ENCODE measurements at places on chromosomes 5 and 9.

DNA sequence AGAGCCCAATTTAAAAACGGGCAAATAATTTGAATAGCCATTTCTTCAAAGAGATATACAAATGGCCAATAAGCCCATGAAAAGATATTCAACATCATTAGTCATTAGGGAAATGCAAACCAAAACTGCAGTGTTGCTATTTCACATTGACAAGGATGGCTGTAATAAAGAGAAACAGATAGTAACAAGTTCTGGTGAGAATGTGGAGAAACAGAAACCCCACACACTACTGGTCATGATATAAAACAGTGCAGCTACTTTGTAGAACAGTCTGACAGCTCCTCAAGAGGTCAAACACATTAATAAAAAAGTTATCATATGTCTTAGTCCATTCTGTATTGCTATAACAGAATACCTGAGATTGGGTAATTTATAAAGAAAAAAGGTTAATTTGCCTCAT, 237.0 kb upstream of the GRAMD2B start:
- DNase-seq: no peak

DNA sequence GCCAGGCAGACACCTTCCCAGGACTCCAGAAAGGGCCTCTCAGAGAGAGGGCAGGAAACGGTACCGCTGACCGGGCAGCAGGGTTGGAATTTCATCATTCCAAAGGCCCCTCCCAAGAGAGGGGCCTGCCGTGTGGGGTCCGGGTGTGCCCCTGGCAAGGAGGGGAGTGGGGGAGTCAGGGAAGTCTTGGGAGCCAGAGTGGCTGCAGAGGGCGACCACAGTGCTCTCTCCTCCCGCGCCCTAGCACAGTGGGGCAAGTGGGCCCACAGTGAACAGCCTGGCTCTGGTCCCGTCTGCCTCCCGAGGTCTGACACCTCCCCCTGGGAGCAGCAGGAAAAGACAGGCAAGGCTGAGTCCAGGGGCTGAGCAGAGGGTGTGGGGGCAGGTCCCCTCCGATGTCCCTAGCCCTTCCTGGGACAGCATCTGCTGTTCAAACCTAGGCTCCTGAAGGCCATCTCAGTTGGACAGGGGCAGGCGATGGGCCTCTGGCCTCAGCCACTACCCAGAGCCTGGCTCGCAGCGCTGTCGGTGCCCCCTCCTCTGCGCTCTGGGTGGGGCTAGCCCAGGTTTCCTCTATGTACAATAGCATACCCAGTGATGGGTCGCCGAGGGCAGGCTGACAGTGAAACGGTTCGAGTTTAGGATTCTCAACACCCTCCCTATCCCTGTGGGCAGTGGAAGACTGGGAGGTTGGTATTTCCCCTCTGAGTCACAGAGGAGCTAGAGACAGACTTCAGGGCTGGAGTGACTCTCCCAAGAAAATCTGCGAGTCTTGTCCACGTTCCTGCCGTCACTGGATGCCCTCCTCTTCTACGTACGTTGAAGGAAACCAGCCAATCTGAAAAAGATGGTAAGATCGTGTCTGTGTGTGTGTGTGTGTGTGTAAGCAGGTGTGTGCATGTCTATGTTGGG, 25.4 kb upstream of the SARDH start:
- DNase-seq: peak; percentile 7

GRCh38 chr5:61686491-61687257, 354.6 kb downstream of the ZSWIM6 start:
- no peak for DNase-seq

- DNase-seq: no peak
These were observed 17.8 kb downstream of the ATP6V0E1 start for GRCh38 chr5:173001229-173001841.

DNA sequence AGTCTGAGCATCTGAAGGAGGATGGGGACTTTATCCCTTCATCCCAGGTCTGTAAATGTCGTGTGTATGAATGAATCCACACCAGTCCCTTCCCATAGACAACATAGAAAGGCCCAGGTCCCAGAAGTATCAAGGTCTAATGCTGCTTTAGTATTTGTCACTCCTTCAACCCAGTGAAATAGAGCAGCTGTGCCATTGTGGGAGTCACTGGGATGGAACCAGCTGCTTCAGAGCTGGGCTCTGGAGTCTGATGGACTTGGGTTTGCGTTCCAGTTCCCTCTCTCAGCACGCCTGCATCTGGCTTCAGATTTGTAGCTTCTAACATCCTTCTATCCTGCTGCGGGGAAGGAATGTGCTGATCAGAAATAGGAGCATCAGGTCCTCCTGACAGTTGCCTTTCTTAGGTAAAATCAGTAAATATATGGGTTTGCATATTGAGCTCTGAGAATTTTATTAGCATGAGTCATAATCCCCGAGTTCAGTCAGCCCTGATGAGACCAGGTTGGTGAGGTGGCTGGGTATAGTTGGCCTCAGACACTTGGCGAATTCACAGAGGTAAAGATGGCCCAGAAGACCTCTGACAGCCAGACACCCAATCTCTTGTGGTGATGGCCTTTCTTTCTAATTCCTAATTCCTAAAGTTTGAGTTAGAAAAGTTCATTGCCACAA, 10.1 kb downstream of the ACO1 start:
- no peak for DNase-seq

DNA sequence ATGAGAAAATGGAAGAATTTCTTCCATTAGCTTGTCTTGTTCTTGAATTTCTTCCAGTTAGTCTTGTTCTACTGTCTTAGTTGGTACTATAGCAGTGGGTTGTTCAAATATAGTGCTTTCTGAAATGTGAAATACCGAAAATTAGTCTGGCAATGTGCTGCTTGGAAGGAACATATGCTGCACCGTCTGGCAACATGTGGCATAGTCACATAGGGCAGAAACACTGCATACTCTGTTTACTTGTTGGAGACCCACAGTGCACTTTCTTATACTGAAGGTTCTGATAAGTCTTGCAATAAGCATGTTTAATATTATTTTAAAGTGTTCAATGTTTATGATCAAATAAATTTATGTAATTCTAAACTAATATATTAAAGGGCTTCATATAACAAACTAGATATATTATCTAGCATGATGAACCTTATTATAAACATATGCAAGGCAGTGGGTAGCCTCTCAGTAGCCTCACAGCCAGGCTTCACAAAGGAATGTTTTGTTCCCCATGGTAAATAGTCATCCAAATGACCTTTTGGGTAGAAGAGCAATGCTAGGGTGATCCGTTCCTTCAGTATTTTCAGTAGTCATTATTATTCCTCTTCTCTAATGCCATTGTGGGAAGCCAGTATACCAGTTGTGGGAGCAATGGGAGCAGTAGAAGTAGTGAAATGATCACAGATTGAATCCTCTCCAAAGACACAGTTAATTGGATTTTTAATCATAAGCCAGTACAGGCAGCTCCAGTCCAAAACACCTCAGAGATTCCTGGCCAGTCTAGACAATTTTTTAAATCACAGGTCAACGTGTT, 1106.7 kb downstream of the DTWD2 start:
- no peak for DNase-seq

- DNase-seq: no peak
These were observed 131.6 kb downstream of the GABRB2 start for GRCh38 chr5:161414896-161415295.

DNA sequence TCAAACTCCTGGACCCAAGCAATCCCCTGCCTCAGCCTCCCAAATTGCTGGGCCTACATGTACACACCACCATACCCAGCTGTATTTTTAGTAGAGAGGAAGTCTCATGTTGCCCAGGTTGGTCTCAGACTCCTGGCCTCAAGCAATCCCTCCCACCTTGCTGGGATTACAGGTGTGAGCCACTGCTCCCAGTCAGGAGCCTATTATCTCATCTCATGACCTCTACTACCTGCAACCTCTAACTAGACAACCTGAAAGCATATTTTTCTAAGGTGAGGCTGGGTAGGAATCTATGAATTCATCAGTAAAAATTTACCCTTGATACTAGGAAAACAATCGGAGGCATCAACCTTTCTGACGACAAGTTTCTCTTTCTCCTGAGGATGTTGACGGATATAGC, 10.0 kb downstream of the FAM13B start:
- no peak for DNase-seq

GRCh38 chr9:125747765-125748445, 732 bp downstream of the PBX3 start:
- no peak for DNase-seq

DNA sequence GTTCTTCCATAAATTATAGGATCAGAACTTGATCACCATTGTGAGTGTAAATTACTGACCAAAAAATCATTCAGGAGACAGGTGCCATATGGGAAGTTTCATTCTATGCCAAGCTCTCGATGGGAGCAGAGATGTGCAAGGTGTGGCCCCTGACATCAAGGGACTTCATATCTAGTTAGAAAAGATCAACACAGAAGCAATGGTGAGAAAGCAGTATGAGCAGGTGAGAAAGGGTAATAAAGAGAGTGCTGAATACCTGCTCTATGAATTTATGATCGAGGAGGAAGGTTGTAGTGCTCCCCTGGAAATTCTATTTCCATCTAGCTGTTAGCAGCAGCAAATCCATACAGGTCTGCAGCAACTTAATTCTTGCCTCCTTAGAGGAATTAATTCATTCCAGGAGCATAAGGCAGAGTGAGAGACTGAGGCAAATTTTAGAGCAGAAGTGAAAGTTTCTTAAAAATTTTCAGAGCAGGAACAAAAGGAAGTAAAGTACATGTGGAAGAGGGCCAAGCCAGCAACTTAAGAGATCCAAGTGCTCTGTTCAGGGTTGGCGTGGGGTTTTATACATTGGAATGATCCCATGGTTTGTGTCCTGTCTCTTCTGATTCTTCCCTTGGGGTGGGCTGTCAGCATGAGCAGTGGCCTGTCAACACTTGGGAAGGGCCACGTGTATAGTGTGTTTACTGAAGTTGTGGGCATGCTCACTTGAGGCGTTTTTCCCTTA, 181.8 kb downstream of the SAXO1 start:
- no peak for DNase-seq

- no peak for DNase-seq
These were observed 162.8 kb downstream of the PIK3R1 start for GRCh38 chr5:68378204-68378820.

GRCh38 chr9:88702985-88703384, 168.0 kb downstream of the NXNL2 start:
- DNase-seq: no peak

DNA sequence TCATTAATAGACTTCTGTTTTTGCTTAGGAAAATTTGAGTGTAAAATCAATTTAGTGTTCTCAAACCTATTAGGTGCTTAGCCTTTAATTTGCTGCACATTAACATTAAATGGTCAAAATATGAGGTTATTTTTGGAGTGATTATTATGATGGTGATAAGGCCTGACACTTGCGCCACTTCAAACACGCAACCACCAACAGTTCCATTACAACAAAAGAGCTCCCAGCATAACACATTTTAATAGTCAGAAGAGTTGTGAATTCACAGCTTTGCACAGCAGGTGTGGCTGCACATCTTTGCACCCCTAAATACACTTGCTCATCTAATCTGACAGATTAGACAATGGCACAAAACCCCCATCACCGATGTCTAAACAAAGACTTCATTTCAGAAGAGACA, 940.7 kb downstream of the NR2F1-AS1 start:
- no peak for DNase-seq

DNA sequence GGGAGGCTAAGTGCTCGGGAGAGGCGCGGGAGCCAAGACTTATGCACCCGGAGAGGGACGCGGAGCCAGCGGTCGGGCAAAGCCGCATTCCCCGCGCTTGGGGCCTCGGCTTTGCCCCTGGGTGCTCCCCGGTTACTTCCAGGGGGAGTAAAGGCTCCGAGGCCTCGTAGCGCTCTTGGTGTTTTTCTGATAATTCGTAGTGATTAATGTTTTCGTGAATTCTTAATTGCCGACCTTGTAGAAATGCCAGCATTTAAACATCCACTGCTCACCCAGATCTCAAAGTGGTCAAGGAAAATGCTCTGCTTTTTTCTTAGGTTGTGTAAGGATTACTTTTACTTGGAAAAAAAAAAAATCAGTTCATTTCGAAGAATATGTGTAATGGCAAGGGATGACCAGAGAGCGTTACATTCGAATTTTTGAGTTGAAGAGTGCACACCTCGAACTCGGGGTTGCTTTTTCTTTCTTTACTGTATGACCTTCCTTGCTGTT, 654 bp upstream of the TUT7 start:
- DNase-seq: no peak

GRCh38 chr5:77454123-77454522, 38.0 kb downstream of the WDR41 start:
- no peak for DNase-seq

GRCh38 chr5:173288632-173289031, 39.6 kb downstream of the STC2 start:
- DNase-seq: no peak

DNA sequence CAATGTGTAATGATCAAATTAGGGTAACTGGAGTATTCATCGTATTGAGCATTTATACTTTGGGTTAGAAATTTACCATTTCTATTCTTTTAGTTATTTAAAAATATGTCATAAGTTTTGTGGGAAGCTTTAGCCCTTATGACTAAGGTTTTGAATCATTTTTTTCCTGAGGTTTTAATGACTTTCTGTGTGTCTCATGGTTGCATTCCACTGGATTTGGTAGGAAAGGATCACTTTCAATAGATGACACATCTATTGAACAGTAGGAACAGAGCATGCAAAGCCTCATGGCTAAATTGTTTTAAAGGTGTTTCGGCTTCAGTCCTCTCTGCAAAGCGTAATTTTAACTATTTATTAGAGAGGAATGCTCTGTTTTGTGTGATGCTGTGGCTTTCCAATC, 512.4 kb upstream of the CHD1 start:
- no peak for DNase-seq

DNA sequence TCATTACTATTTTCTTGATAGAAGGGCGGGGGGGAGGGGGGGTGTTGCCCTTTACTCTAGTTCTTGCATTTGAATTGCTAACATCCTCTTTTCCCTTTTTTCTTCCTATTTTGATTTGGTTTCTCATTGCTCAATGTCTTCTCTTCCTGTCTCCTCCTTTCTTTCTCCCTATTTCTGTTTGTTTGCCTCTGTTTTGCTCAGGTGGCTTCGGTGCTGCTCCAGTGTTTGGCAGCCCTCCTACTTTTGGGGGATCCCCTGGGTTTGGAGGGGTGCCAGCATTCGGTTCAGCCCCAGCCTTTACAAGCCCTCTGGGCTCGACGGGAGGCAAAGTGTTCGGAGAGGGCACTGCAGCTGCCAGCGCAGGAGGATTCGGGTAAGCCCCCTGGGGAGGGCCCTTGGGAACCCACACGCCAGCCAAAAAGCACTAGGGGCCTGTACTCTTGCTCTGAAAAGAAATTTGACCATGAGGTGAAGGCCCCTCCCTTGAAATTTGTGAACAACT, 48.3 kb downstream of the FAM78A start:
- DNase-seq: no peak

GRCh38 chr5:140224658-140225057, 49.7 kb downstream of the CYSTM1 start:
- no peak for DNase-seq

DNA sequence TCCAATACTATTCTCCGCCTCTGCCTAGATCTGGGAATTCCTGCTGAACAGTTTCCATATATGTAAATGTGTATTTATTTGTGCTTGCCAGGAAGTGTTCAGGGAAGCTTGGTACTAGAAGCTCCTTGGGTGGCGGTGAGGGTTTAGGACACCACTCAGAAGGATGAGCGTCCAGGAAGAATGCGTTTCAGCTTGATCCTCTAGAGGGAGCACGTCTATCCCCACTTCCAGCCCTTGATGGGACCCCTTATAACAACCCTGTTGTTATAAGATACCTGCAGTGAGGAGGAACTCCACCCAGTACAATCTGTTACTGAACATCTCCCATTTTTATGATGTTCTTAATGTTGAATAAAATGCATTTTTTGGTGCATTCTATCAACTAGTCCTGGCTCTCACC, 88.9 kb downstream of the CYFIP2 start:
- no peak for DNase-seq

GRCh38 chr9:81123526-81123925, 565.8 kb downstream of the TLE1 start:
- no peak for DNase-seq

All from AG09309 (cell line).